Right forelimb (tissue), 1 donor: ENCODE measurements at places on chromosomes 7 and 10.

GRCh38 chr7:28409716-28410627, 2.3 kb upstream of the CREB5 start:
- DNase-seq: peak; percentile 78

DNA sequence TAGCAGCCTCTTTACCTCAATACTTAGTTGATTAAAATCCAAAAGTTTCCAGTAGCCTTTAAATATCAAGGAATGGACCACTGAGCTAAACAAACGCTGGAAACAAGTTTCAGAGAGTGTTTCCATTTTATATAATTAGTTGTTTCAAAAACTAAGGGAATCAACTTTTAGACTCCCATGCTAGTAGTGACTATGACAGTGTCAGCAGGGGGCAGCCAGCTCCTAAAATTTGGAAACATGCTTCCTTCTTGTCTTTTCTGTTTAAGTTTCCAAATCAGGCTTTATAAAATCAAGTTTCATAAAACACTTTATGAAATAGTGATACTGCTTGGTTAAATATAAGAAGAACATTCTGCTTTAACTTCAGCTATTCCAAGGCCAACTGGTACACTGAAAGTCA, 138.2 kb upstream of the TMEM229A start:
- DNase-seq: no peak

DNA sequence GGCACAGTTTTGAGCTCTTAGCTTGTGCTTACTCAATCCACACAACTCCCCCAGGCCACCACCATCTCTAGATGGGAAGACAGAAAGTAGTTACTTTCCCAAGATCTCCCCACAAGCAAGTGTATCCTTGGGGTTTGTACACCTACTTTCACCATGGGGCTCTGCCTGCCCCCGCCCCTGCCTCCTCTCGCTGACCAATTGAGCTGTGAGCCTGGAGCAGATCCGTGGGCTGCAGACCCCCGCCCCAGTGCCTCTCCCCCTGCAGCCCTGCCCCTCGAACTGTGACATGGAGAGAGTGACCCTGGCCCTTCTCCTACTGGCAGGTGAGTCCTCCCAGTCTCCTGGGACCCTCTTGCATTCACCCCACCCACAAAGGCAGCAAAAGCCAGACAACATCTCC, 2.0 kb downstream of the FXYD4 start:
- DNase-seq: no peak

GRCh38 chr7:55052081-55052480, 33.3 kb downstream of the EGFR start:
- no peak for DNase-seq

DNA sequence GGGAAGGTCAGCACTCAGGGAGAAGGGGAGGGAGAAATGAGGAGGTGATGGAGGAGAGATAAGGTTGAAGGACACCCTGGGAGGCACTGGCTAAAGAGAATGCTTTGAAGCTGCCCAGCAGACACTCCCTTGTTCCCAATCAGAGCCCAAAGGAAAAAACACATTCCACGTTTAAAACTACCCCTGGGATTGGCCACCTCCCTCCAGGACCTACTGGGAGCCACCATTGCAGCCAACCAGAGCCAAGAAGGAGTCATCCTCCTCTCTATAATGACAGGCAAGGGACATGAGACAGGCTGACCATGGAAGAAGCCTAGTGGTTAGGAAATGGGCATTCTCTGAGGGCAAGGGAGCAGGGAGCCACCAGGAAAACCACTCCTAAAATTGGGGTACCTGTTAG, 43.8 kb downstream of the MYO1G start:
- no peak for DNase-seq

GRCh38 chr7:24197852-24198251, 86.1 kb upstream of the NPY start:
- no peak for DNase-seq

DNA sequence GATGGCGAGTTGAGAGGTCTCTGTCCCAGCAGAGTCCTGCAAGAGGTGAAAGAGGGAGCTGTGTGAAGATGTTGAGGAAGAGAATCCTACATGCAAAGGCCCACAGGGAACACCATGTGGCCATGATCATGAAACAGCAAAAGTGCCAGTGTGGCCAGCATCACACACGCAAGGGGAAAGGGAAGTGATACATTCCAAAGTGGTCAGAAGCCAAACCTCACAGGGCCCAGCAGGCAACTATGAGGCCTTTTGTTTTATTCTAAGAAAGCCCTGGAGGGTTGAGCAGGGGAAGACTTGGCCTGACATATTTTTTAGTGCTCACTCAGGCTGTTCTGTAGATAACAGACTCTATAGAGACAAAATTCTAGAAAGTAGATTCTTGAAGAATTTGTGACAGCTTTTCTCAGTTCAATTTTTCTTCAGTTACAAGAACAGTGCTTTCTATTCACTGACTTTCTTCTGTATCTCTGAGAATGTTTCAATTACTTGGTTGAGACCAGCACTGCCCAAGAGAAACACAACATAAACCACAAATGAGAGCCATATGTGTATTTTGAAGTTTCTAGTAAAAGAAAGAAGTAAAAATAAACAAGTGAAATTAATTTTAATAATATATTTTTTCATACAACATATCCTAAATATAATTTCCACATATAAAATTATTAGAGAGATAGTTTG, 82.3 kb downstream of the HTR7 start:
- no peak for DNase-seq

GRCh38 chr10:126497672-126498071, 109.4 kb upstream of the ADAM12 start:
- no peak for DNase-seq

- no peak for DNase-seq
Measured at GRCh38 chr7:131325179-131325840, 2.4 kb upstream of the MKLN1 start.

GRCh38 chr10:29621161-29621560, 13.6 kb downstream of the SVIL start:
- DNase-seq: peak; percentile 42

GRCh38 chr7:150502519-150502918, 12.2 kb upstream of the GIMAP7 start:
- no peak for DNase-seq

- DNase-seq: no peak
Measured at GRCh38 chr7:115747174-115747573, 283.4 kb downstream of the TFEC start.

DNA sequence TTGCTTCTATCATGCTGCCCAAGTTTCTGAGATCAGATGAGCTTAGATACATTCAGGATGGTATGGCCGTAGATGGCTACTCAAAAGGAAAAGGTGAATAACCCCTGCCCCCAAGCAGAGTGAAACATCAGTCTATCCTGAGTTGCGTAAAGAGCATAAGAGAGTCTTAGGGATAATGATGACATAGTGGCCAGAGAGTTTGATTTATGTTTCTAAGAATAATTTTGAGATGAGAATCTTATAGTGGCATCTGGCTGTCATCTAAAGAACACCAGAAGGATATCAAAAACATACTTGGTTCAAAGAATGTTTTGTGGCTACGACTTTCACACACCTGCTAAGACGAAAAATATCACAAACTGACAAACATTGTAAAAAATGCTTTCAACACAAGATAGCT, 20.6 kb downstream of the PIK3CG start:
- no peak for DNase-seq
